ENCODE measurements at places on chromosomes 11 and 22.

GRCh38 chr11:61956191-61957020, 6.3 kb downstream of the BEST1 start:
- DNase-seq = no peak

DNA sequence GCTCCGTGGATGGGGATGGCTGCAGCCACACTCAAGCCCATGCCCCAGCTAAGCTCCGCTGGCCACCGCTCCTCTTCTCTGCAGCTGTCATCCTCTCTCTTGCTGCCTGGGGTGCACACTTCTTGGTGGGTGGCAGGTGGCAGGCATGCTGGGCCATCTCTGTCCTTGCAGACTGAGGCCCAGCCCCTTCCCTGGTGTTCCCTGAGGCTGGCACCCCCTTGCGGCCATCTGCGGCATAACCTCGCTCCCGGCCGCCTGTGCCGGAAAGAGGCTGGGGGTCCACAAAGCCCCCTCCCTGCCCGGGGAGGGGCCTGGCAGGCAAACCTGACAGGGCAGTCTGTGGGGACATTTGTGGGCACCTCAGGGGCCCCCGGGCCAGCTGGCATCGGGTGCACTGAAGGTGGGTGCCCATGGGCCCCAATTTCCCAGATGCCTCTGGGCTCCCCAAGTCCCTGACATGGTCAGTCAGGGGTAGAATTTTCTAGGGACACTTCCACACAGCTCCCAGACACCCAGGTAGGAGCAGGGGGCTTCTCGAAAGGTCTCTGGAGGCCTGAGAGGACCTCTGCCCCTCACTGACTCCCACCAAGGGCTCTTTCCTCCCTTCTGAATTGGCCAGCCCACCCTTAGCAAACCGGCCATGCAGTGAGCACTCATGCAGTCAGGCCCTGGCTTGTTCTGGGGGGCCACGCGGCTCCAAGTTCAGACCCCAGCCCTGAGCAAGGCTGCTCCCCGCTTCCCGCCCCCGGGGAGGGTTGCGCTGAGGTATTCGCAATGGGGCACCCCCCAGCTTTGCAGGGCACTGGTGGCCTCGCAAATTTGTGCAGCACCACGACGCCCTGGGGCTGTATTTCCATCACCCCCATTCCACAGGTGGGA, 23.5 kb upstream of the TH start:
- DNase-seq = no peak

- DNase-seq = no peak
These were observed 70.5 kb downstream of the MPPED1 start for GRCh38 chr22:43482318-43482625.

DNA sequence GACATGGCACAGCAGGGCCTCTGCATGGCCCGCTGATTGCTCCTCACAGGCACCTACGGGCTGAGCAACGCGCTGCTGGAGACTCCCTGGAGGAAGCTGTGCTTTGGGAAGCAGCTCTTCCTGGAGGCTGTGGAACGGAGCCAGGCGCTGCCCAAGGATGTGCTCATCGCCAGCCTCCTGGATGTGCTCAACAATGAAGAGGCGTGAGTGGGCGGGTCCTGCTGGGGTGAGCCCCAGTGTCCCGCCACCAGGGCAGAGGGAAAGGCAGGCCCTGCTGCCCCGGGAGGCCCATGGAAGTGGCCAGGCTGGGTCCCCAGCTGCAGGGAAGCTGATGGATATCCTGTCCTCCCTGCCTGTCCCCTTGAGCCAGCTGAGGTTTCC, 18.6 kb upstream of the DGCR8 start:
- DNase-seq = no peak

- DNase-seq = no peak
These were observed 24.6 kb downstream of the PPM1F start for GRCh38 chr22:21928048-21928447.

DNA sequence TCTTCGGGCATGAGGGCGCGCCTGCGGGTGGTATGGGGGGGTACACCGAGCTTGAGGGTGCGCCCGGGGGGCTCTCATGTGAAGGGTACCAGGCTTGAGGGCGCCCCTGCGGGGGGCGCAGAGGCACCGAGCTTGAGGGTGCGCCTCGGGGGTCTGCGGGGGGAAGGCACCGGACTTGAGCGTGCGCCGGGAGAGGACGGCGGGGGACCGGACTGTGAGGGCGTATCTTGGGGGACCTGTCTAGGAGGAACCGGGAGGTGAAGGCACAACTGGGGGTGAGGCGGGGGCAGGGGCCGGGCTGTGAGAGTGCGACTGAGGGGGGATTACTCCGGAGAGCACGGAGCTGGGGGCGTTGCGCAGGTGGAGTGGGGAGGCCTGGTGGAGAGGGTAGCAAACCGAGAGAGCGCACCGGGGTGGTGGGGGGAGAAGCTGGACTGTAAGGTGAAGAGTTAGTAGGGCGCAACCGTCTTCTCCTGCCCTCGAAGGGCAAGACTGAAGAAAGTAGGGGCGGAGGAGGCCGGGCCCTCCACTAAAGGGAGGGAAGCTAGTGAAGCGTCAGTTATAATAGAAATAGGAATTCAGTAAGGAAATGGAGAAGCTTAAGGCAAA, 1.1 kb upstream of the DDX6 start:
- no peak for DNase-seq

GRCh38 chr22:38213319-38213989, 11.7 kb downstream of the MAFF start:
- no peak for DNase-seq

- DNase-seq = peak; percentile 46
These were observed 5.2 kb downstream of the MAML2 start for GRCh38 chr11:96337541-96338431.

GRCh38 chr22:30561402-30562189, 12.9 kb downstream of the GAL3ST1 start:
- DNase-seq = no peak

DNA sequence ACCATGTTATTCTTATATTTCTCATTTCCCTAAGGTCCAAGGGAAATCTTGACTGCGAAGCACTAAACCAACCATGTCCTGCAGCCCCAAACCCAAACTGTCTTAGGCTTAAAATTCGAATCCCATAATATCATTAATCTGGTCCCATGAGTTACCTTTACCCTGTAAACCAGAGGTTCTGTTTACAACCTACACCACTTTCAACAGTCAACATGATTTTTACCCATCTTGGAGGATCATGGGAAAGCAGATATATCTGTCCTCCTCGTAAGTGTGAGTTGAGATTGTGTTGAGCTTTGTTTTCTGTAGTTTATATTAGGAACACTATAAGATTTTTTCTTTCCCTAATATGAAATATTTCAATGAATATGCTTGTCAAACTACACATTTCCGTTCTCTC, 6.4 kb downstream of the PRPF19 start:
- no peak for DNase-seq

DNA sequence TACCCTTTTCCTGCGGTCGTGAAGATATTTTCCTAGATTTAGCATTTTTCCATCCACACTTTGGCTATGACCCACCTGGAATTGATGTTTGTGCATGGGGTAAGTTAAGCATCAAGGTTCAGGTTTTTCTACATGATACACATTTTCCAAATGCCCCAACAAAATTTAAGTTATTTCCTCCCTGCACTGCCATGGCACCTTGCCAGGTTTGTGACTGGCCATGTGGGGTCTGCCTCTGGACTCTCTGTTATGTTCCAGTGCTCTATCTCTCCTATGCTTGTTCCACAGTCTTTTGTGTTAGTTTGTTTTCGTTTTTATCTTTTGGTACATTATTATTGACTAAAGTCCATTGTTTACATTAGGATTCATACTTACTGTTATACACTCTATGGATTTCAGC, 934.3 kb downstream of the TBC1D22A start:
- no peak for DNase-seq

GRCh38 chr11:19194620-19195308, 7.0 kb downstream of the CSRP3 start:
- DNase-seq = no peak
